ENCODE measurements at places on chromosomes 7 and 10.

- no peaks in the 10 kb centered on the region for H3K36me3 ChIP-seq
- peaks cover 38% of the 10 kb centered on the region for H3K27me3 ChIP-seq
- no peak for DNase-seq
- H3K4me3 ChIP-seq = no peak overlapping the region
- no peaks in the 10 kb centered on the region for H3K4me1 ChIP-seq
Measured at GRCh38 chr10:43273543-43273942, 6.7 kb upstream of the RASGEF1A start.

DNA sequence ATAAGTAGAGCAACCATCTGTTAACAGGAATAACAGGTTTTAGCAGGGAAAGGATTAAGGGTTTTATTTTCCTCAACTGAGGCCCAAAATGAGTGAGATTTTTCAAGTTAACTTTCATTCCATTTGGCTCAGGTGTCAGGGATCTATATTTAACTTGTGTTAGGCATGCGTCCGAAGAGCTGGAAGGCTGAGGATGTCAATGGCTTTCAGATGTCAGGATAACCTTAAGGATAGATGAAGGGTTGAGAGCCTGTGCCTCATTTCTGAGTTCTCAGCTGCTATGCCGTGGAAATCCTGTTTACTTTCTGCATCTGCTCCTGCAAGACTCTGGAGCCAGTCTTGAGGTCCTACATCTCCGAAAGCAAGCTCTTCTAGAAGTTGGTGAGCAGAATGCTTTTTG, 36.4 kb upstream of the CD36 start:
- no peak for DNase-seq
- H3K4me3 ChIP-seq = no peak overlapping the region

- H3K27me3 ChIP-seq = no peaks in the 10 kb centered on the region
- H3K4me1 ChIP-seq = peaks cover 26% of the 10 kb centered on the region
- DNase-seq = no peak
- no peak overlapping the region for H3K27ac ChIP-seq
- H3K4me3 ChIP-seq = no peak overlapping the region
Measured at GRCh38 chr7:150401861-150402631, 22.9 kb downstream of the ZNF775 start.

DNA sequence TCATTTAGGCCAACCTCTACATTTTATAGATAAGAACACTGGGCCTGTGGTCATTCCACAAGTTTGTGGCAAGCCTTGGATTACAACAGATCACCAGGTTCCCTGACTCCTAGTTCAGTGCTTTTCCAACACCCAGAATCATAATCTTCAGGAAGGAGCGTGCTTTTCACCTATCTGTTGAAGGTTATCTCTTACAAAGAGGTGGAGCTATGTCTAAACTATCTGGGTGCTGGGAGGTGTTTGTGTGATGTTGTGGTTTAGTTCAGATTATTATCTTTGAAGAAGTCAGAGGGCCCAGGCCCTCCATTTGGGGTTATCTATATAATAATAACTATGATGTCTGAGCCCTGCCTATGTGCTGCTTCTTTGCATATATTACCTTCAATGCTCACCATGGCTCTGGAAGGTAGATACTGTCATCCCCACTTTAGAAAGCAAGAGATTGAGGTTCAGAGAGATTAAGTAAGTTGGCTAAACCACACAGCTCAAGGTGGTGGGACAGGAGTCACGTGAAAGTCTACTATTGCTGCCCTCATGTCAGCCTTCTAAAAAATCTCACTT, 24.0 kb downstream of the IL2RA start:
- peaks cover 16% of the 10 kb centered on the region for H3K4me1 ChIP-seq
- DNase-seq = no peak
- peaks cover 9% of the 10 kb centered on the region for H3K27me3 ChIP-seq
- no peak overlapping the region for H3K4me3 ChIP-seq

- no peak overlapping the region for H3K27ac ChIP-seq
- H3K36me3 ChIP-seq = no peaks in the 10 kb centered on the region
- H3K4me1 ChIP-seq = no peaks in the 10 kb centered on the region
- no peaks in the 10 kb centered on the region for H3K27me3 ChIP-seq
Measured at GRCh38 chr7:13416071-13416470, 573.4 kb downstream of the ETV1 start.

GRCh38 chr10:102778781-102779180, 35.0 kb downstream of the WBP1L start:
- no peak overlapping the region for H3K4me3 ChIP-seq
- peaks cover 69% of the 10 kb centered on the region for H3K4me1 ChIP-seq
- H3K27ac ChIP-seq = no peak overlapping the region
- DNase-seq = no peak

DNA sequence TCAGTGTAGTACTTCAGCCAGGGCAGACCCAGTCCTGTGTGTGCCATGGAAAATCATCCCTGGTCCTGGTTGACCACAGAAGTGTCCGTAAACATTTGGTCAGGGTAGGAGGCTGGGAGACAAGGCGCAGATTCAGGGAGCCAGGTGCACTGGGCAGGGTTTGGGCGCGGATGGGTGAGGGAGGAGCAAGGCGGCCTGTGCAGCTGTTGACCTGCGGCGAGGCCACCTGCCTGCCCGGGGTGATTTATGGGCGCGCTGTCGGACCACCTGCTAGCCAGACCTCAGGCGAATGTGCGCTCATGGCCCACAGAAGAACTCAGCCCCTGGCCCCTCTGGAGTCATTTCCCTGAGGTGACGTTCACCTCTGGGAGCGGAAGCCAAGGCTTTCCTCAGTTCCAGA, 6.6 kb downstream of the SFRP5 start:
- H3K36me3 ChIP-seq = no peaks in the 10 kb centered on the region
- DNase-seq = no peak
- no peak overlapping the region for H3K4me3 ChIP-seq
- H3K27ac ChIP-seq = no peak overlapping the region
- peaks cover 4% of the 10 kb centered on the region for H3K27me3 ChIP-seq

GRCh38 chr7:23662124-23662983, 17.6 kb upstream of the FAM221A start:
- H3K4me1 ChIP-seq = no peaks in the 10 kb centered on the region
- H3K4me3 ChIP-seq = no peak overlapping the region
- DNase-seq = no peak
- no peak overlapping the region for H3K27ac ChIP-seq

Measured in GM23248 (cell line).